ENCODE measurements at places on chromosomes 2 and 18. TPM values are rescaled to one million over a fixed set of nuclear protein-coding genes. Genes with fewer than 3 reads are reported as not detected.

Gene PLGLB1
- 0.32 TPM for total RNA-seq

Gene SPAST
- total RNA-seq = 20.6 TPM

Gene SLC9A4
- not detected for total RNA-seq

Gene SERPINB10
- not detected for total RNA-seq

Gene PLCD4
- total RNA-seq = 7.6 TPM

Gene CNGA3
- 0.16 TPM for total RNA-seq

Gene REG3G
- total RNA-seq = not detected
